ENCODE measurements at places on chromosomes 3 and 15.

DNA sequence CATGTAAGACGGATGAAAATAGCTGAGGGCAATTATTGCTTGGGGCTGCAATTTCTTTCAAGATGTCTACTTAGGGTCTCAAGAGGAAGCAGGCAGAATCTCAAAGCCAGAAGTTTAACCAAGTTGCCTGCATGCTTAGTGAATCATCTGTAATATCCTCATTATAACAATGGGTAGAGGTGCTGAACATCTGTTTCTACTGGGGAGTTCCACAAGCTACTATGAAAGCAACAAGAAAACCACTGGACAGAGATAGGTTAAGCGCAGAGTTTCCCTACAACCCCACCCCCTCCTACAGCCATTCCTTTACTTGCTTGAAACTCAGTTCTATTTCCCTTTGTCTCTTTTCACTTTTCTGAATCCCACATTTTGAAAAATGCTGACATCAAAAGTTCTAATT lies 759.4 kb upstream of the GBE1 start:
- DNase-seq, result no peak

DNA sequence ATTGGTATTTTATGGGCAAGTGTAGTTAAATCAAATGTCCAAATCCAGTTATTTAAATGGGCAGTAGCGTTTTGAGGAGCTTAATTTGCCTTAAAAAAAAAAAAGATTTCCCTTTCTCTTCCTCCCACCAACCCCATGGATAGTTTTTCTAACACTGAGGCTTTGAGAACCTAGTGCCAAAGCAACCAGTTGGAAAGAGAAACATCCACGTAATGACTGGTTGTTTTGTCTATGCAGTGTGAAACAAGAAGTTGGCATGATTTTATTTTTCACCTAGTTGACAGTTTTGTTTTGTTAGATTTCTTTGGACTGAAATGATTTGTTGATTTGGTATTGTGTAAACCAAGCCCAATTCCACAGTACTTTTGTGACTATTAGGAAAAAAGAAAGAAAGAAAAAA lies 170.0 kb downstream of the SOX2 start:
- no peak for DNase-seq

DNA sequence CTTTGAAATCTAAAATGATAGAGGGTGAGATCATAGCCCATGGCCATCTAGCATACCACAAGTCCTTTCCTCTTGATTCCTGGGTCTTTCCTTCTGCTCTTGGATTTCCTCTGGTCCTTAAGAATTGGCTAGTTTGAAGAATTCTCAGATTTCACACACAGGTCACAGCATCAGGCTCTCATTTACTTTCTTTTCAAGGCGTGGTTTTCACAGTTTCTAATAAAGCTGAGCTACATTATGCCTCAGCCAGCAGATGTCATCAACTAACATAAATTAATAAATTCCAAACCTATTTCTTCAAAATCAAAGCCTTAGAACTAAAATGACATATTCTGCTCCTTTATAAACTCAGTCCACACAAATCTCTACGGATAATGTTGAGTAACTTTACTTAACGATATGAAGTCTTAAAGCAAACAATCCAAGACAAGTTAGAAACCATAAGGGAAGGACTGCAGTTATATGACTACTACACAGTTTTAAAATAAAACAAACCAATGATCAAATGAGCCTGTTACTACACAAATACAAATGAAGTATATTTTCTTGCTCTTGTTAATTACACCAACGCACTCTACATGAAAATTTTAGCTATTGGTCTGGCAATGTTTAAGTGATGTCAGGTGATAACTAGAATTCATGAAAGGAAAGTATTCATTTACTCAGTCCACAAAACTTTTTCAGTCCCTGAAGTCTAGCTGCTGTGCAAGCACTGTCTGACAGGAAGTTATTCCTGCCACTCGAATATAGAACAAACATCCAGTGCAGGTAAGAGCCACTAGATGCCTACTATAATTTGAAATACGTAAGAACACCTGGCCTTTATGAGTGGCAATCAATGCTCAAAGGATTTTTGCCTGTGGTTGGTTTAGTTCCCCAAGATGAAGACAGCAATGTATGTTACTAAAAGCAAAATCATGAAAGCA lies 9.2 kb downstream of the CCDC14 start:
- DNase-seq, result no peak

DNA sequence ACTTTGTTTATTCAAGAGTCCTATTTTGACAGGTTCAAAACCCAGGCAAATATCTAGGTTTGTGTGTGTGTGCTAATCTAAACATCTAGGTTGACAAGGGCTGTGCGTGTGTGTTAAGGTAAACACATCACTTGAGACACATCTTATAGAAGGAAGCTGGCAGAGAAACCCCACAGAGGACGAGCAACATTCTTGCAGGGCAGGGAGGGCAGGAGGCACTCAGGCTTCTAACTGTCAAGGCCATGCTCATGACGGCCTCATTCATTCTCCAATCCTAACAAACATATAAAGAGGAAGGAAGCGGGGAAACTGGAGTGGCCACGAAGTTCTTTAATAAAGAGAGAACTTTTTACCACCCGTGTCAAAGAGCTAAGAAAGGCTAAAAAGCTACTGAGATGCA lies 43.4 kb downstream of the SLCO2A1 start:
- no peak for DNase-seq

DNA sequence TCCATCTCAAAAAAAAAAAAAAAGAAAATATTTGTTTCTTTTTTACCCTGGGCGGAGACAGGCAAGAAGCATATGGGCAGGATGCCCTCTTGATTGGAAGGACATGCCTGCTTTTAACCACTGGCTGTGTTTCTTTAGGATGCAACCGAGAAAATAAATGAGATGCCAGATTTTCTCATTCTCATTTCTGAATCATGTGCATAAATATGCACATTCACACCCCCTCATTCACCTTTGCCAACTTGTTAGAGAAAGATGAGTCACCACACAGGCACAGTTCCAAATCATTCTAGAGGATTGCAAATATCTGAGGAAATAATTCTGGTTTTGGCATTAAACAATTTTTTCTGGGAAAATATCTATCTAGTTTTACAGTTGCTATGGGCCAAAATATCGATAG lies 3.3 kb downstream of the LIPH start:
- DNase-seq, result no peak

DNA sequence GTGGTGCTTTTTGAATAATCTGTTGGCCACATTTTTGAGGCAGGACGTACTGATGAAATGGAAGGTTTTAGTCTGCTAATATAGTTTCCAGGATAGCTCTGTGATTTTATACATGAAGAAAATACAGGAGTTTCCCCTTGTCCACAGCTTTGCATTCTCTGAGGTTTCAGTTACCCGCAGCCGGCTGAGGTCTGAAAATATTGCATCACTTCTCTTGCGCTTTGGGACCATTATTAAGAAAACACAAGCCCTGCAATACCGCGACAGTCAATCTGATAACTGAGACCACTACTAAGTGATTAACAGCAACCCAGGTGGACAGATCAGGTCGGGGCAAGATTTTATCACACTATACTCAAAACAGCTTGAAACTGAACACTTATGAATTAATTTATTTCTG lies 33.0 kb downstream of the BLM start:
- DNase-seq, result no peak

GRCh38 chr3:32815841-32816438 lies 1.9 kb upstream of the TRIM71 start:
- DNase-seq, result no peak

GRCh38 chr3:106326941-106327695 lies 458.3 kb upstream of the CBLB start:
- DNase-seq, result no peak

- no peak for DNase-seq
Observed at GRCh38 chr15:35724626-35725025, 178.7 kb upstream of the DPH6 start.

DNA sequence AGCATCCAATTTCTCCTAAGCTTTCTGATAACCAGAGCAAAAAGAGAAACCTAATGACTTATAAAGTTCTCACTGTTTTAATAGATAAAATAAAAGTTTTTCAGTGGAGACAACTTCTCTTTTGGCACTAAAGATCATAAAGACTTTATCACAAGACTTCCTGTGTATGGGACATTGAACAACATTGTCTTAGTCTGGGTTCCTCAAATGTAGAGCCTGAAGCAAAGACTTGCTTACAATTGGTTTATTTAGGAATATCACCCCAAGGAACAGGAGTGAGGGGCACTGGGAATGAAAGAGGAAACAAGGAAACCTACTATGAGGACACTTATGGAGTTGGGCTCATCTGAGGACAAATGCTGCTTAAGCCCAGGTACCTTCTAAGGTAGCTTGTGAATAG lies 127.4 kb downstream of the B3GALNT1 start:
- DNase-seq, result no peak

DNA sequence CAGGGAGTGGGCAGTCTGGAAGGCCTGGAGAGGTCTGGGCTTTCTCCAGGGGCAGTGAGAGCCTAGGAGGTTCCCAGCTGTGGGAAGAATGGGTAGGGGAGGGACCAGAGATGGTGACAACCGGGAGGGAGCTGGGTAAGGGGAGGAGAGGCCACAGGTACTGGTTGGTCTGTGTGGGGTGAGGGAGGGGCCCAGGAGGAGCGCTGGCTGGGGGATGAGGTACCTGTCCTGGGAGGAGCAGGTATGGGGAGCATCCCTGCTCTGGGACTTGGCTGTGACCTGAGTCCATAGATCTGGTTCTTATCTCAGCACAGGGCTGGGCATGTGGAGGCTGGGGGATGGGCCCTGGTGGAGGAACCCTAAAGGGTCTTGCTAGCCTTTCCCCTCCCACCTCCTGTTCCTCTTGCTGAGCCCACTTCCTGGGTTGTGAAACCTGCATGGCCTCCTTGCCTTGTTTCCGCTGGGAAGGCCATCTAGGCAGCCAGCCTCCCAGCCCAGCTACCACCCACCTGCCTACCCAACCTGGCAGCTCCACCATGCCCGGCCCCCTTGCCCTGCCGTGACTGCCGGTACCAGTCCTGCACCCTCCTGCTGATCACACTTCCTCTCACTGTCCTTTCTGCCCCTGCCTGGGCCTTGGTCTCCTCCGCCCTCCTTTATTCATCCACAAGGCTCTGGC lies 11.0 kb downstream of the PRKCD start:
- DNase-seq, result no peak

- DNase-seq, result no peak
Observed at GRCh38 chr3:122642935-122643334, 37.7 kb upstream of the PARP14 start.

DNA sequence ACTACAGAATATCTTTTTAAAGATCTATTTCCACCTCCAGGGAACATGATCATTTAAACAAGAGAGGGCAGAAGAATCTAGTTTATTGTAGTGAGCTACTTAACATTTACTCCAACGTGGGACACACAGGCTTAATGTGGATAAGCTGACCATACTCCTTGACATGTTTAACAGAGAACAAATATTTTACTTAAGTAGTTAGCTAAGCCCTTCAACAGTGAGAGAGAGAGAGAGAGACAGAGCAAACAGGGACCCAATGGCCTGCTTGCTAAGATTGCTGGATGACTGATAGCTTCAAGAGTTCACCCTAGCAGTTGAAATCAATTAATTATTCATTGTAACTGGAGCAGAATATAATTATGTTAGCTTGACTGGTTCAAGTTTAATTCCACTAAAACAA lies 158.6 kb downstream of the ADAM10 start:
- no peak for DNase-seq

- no peak for DNase-seq
Observed at GRCh38 chr15:63045465-63045840, 2.9 kb downstream of the TPM1 start.

All from BE2C (cell line).